ENCODE measurements at places on chromosomes 12 and 14.

GRCh38 chr12:129162805-129163204 is 309.5 kb downstream of the GLT1D1 start:
- DNase-seq = no peak

DNA sequence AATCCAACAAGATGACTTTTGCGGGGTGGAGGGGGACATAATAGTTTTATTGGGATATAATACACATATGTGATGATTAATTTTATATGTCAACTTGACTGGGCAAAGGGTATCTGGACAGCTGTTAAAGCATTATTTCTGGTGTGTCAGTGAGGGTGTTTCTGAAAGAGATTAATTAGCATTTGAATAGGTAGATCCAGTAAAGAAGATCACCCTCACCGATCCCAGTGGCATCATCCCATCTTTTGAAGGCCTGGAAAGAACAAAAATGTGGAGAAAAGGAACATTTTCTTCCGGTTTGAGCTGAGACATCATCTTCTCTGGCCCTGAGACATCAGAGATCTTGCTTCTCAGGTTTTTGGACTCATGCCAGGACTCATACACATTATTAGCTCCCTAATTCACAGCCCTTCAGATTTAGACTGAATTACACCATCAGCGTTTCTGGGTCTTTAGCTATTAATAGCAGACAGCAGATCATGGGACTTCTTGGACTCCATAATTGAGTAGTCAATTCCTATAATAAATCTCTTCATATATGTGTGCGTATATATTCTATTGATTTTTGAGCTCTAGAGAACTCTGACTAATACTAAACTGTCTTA is 283.6 kb downstream of the PCNX1 start:
- no peak for DNase-seq

DNA sequence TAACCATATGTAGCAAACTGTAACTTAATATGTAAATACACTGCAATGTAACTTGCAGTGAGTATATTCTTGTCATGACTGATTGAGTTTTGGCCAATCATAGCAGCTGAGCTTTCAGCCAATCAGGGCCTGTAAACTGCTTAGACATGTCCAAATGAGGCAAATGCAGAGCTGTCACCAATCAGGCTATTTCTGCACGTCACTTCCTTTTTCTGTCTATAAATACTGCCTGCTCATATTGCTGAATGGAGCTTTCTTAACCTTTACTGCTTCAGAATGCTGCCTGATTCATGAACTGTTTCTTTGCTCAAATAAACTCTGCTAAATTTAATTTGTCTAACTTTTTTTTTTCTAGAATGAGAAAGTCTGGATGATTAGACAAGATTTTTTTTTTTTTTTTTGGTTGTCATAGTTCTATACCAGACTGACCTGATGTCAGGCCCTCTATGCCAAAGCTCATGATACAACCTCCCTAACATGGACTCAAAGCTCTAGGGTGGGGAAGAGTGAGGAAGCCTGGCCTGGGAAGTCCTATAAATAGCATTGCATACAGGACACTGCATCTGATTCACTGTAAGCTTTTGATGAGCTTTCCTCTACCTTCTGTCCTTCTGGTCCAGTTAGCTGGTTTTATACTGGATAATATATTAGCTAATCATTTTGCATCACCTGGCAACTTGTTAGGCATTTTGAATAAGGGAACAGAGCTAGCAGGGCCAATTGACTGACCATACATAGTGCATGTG is 12.0 kb downstream of the MGP start:
- DNase-seq = no peak

- DNase-seq = no peak
Measured at GRCh38 chr12:9786726-9787717, 26.3 kb upstream of the CD69 start.

DNA sequence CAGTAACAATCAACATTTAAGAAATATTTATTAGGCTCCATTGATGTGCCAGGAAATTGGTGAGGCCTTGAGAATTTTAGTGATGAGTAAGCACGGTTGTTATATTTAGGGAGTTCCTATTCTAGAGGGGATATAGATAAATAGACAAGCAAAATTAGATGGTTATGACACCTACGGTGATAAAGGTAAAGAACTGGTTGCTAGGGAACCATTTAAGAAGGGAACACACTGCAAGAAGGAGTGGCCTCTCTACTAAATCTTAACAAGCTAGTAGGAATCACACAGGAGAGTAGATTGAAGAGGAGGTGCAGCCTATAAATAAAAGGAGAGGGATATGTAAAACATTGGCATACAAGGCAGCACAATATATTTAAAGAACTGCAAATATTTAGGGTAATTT is 155.2 kb downstream of the LRIG3 start:
- DNase-seq = no peak

DNA sequence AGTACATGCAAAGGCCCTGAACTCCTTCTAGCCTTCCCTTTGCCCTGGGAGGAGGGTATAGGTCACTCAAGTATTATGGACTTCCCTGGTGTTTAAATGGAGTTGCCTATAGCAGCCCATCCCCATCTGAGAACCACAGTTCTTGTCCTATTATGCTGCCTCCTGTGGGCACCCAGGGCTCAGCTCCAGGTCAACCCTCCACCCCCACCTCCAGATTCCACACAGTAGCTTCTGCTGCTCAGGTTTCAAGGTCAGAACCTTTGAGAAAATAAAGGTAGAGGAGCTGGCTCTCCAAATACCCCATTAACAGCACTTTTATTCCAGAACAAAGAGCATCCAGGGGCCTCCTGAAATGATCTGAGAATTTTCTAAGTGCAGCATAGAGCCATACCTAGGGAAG is 57.4 kb downstream of the ACTN1 start:
- no peak for DNase-seq

GRCh38 chr14:74948228-74949175 is 6.9 kb downstream of the PGF start:
- DNase-seq = no peak

- DNase-seq = no peak
Measured at GRCh38 chr12:130669205-130669557, 46.9 kb downstream of the RIMBP2 start.

GRCh38 chr12:34403706-34404376 is 381.5 kb downstream of the ALG10 start:
- DNase-seq = no peak

DNA sequence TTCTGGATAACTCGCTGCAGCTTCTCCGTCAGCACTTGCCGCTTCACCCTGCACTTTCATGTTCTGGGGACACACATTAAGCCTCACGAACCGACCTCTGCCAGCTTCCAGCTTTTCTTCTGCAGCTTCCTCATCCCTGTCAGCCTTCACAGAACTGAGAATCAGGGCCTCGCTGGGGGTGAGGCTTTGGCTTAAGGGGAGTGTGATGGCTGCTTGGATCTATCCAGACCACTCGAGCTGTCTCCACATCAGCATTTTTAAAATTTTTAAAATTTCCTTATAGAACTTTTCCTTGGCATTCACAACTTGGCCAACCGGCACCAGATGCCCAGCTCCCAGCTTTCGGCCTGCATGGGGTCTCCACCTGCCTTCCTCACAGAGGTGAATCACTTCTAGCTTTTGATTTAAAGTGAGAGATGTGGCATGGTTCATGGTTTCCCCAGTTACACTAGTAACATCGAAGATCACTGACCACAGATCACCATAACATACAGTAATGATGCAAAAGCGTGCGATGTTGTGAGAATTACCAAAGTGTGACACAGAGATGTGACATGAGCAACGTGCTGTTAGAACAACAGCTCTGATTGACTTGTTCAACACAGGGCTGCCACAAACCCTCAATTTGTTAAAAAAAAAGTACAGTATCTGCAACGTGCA is 139.1 kb upstream of the C14orf180 start:
- no peak for DNase-seq

DNA sequence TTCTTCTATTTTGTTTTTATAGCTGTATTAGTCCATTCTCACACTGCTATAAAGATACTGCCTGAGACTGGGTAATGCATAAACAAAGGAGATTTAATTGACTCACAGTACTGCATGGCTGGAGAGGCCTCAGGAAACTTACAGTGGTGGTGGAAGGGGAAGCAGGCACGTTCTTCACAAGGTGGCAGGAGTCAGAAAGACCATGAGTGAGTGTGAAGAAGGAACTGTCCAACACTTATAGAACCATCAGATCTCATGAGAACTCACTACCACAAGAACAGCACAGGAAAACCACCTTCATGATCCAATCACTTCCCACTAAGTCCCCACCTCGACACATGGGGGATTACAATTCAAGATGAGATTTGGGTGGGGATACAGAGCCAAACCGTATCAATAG is 42.3 kb downstream of the ARMH4 start:
- DNase-seq = no peak

- DNase-seq = no peak
Measured at GRCh38 chr14:31357279-31357678, 63.1 kb downstream of the HEATR5A start.

DNA sequence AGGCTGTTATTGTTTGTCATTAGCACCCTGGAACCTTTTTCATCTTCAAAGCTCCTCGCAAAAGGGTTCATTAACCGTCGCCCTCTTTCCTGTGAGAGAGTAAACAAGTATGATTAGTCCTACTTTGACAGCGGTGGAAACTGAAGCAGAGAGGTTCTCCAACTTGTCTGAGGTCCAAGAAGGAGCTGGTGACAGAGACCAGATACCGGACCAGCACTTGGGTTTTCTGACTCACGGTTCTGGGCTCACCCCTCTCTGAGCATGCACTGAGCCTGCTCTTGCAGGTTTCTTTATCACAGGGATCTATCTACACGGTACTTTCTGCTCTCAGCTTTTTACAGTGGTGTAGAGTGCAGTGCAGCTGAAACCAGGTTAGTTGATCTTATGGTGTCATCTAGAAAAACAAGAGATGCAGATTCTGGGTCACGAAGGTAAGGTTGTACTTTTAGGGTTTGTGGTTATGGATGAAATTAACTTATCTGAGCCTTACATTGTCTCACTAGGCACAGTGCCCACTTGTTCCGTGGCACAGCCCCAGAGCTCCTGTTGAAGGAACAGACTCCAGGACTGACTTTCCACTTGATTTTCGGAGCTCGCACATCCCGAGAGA is 62.1 kb downstream of the PPP2R5C start:
- no peak for DNase-seq

All from AG09319 (cell line).